ENCODE measurements at places on chromosomes 3 and 15.
A peak's percentile ranks its signal among the peaks of the same experiment; 100 is the strongest.

GRCh38 chr3:141722081-141722480, 16.0 kb upstream of the RNF7 start:
- no peak for DNase-seq

DNA sequence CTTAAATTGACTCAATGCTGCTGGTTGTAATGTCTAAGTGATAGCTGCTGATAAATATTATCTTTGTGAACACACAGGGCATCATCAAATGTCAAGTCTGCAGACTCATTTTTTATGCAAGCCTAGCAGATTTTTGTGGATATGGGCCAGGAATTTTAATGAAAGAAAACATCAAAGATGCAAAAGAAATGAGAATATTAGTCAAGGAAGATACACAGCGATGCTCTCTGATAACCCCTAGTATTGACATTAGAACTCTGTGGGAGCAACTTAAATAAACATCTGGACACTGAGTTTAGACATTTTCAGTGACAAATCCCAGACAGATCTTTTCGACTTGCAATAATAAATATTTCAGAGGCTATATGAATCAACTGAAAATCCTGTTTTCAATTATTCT, 28.3 kb downstream of the POLR2M start:
- DNase-seq = no peak

DNA sequence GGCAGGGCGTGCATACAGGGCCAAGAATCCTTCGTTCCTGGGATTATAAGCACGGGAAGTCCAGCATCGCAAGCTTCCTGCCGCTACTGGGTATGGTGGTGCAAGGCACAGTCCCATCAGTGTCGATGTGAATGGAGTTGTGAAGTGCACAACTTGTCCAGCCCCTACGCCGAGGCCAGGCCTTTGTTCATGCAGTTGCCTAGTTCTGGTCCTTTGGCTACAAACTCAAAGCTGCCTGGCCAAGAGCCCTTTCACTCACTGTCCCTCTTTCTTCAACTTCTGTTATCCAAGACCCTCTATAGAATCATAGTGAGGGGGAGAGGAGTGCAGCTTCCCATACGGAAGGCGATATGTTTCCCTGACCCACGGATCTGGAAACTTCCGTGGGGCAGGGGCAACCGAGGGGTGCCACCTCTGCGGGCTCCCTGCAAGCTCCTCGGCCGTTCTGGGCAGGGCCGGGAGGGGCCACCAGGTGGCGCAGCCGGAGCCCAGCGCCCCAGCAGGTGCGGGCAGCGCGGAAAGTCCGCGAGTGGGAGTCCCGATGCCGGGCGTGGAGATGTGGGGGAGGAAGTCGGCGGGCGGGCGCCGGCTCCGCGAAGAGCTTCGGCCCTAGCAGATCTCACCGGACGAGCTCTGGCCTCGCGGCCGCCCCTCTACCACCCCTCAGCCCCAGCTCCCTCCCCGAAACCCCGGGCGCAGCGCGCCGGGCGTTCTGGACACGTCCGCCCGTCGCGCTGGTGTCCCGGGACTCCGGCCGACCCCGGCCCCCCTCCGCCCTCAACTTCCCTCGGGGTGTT, 693 bp downstream of the RASGRP1 start:
- peak; percentile 48 for DNase-seq

DNA sequence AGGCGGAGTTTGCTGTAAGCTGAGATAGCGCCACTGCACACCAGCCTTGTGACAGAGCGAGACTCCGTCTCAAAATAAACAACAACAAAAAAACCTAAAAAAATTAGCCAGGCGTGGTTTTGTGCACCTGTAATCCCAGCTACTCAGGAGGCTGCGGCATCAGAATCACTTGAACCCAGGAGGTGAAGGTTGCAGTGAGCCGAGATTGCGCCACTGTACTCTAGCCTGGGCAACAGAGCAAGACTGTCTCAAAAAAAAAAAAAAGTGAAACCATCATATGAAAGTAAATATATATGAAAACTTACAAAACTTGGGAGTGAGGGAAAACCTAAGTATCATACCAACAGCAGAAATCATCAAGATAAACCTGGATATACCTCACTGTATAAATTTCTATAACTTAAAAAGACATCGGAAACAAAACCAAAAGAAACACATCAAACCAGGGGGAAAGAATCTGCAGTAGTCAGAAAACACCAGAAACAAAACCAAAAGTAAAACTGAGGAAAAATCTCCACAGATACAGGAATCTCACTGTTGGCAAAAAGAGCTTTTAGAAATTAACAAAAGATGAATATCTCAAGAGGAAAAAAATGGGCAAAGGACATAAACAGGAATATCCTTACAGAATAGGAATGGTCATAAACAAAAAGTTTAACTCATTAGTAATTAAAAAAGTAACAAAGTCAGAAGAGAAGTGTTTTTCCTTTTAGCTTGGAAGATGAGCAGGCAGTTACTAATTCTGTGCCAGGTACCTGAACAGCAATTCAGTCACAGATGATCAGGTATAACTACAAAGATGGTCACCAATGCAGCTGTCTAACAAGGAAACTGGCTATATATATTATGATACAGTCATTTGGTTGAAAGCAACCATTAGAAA, 41.3 kb downstream of the ETV5 start:
- no peak for DNase-seq

- DNase-seq = no peak
Observed at GRCh38 chr3:58026598-58026997, 18.4 kb downstream of the FLNB start.

DNA sequence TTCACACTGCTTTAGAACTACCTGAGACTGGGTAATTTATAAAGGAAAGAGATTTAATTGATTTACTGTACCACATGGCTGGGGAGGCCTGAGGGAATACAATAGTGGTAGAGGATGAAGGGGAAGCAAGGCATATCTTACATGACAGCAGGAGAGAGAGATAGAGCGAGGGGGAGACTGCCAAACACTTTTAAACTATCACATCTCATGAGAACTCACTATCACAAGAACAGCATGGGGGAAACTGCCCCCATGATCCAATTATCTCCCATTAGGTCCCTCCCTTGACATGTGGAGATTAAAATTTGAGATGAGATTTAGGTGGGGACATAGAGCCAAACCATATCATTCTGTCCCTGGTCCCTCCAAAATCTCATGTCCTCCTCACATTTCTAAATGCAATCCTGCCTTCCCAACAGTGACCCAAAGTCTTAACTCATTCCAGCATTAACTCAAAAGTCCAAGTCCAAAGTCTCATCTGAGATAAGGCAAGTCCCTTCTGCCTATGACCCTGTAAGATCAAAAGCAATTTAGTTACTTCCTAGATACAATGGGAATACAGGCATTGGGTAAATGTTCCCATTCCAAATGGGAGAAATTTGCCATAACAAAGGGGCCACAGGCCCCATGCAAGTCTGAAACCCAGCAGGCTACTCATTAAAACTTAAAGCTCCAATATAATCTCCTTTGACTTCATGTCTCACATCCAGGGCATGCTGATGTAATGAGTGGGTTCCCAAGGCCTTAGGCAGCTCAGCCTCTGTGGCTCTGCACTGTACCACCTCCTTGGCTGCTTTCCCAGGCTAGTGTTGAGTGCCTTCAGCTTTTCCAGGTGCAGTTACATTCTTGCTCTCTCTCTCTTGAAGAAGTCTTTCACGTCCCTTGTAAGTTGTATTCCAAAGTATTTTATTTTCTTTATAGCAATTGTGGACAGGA, 481.7 kb upstream of the TGFBR2 start:
- no peak for DNase-seq

GRCh38 chr3:164683489-164683888, 394.8 kb downstream of the SI start:
- no peak for DNase-seq

DNA sequence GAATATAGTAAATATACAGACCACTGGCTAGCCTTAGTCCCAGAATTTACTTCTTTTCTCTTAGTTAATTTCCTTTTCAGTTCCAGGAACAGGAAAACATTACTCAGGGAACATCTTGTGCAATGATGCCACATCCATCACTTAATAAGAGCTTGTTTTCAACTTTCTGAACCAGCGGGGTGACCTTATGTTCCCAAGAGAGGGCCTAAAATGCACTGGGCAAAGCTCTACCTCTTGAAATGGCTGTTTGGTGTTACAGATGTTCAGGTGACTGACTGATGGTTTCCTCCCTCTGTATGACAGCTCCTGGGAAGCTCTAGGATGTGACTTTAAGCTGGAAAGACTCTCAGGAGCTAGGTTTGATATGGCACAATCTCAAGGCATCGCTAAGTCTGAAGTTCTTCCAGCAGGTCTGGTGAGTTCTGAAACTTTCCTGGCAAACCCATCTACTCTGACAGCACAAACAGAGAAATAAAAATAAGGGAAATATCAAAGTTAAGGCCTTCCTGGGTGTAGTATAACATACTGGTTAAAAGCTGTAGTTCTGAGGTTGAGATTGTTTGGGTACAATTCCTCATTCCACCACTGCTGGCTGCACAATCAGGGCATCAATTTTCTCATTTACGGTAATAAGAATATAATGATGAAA, 98.6 kb downstream of the ZIC1 start:
- no peak for DNase-seq

Data from SJSA1 (cell line).